Fibroblast of skin of abdomen (primary cell): ENCODE measurements at places on chromosomes 3 and 15.

GRCh38 chr15:34341381-34342212, 1.3 kb downstream of the NOP10 start:
- DNase-seq, result no peak

DNA sequence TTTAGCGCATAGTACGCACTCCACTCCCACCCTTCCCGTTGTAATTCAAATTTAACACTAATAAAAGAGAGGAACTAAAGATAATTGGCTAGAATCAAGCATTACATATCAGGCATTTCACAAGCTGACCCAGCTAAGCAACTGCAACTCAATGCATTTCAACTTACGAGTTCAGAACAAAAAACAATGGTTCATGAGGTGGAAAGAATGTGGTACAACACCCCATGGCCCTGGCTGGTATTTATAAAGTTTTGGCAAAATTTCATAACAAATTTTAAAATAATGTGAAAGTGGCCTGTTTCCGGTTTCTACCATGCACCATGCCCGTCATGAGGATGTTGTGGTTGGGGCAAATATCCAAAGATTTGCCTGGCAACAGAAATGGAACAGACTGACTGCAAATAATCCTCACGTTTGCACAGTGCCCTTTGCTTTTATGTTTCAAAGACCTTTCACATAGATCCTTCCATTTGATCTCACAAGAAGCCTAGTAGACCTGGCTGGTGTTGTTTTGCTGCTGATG, 455.3 kb upstream of the NR2F2 start:
- peak; percentile 30 for DNase-seq

GRCh38 chr3:59040902-59041301, 8.9 kb downstream of the CFAP20DC start:
- no peak for DNase-seq

GRCh38 chr3:7545334-7545733, 684.4 kb downstream of the GRM7 start:
- no peak for DNase-seq

DNA sequence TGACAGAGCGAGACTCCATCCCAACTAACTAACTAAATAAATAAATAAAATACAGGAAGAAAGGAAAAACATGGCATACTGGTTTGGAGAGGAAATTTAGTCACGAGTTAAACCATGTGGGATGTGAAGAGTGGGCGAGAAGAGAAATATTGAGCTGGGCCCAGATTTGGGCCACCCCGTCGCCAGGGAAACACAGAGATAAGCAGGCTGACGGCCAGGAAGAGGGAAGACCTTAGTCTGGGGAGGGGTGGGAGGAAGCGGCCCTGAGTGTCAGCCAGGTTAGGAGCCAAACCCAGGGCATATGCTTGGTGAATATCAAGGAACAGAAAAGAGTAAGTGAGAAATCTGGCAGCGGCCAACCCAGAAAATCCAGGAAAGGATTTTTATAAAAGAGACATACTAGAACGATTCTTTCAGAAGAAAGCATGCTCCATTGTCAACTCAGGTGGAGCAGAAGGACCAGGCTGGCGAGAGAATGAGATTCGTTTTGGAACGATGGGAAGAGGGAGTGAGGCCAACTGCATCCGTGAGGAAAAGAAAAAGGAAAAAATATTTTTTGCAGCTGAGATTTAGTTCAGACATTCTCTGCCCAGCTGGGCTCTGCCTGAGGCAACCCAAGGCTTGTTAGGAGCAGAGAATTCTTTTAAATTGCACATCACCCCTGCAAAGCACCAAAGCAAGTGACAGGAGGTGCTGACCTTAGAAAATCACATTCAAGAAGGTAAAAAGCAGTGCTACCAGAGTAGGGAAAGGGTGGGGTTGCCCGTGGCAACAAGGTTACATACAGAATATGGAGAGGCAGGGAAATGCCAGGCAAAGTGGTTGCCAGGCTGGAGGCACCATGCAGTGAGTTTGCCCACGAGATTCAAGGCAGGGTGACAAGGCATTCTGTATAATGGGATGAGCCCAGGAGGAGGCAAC, 59.3 kb upstream of the RAD18 start:
- DNase-seq, result no peak

- DNase-seq, result no peak
Measured at GRCh38 chr15:36960179-36960946, 140.0 kb downstream of the MEIS2 start.

GRCh38 chr3:23127196-23127595, 75.9 kb upstream of the UBE2E2 start:
- no peak for DNase-seq

- DNase-seq, result no peak
Measured at GRCh38 chr15:68982976-68983563, 31.4 kb upstream of the NOX5 start.

- DNase-seq, result no peak
Measured at GRCh38 chr3:162166543-162166942, 669.9 kb downstream of the OTOL1 start.

- peak; percentile 33 for DNase-seq
Measured at GRCh38 chr3:127065561-127066290, 82.8 kb downstream of the PLXNA1 start.

DNA sequence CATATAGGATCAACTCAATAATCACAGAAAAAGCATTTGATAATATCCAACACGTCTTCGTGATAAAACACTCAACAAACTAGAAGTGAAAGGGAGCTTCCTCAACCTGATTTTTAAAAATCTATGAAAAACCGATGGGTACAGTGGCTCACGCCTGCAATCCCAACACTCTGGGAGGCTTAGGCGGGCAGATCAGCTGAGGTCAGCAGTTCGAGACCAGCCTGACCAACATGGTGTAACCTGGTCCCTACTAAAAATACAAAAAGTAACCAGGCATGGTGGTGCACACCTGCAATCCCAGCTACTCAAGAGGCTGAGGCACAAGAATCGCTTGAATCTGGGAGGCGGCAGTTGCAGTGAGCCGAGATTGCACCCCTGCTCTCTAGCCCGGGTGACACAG, 2.2 kb upstream of the MFGE8 start:
- DNase-seq, result no peak

GRCh38 chr3:43879166-43879565, 188.4 kb downstream of the ABHD5 start:
- DNase-seq, result no peak

- no peak for DNase-seq
Measured at GRCh38 chr15:41777421-41777973, 3.2 kb downstream of the MAPKBP1 start.

DNA sequence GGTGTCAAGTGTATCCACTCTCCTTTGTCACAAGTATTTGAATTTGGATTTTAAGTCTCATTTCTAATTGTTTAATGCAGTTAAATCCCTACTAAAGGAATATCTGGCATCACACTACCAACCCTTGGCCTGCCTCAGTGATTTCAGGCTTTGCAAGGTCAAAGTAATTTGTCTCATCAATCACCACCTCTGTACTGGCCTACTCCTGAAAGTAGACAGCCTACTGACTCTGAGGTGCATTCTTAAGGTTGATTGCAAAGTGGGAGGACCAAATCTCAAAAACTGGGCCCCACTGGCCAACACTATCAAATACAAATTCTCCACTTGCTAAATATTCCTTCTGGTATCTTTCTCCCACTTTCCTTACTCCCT, 851 bp upstream of the TEX55 start:
- DNase-seq, result no peak

DNA sequence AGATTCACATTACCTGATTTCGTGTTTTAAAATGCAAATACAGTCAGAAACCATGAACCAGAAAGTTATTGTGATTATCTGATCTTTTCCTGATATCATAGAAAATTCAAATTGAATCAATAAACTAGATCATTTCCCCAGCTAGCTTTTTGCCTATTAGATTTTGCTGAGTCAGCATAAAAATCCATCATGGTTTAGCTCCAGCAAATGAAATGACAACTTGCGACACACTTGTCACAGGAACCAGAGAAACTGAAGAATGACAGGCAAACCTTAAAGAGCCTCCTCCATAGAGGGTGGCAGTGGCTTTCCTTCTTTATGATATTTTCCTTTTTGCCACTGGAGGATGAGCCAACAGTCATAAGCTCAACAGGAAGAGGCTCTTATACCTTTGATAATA, 30.6 kb upstream of the TMEM108 start:
- DNase-seq, result no peak

GRCh38 chr15:42083916-42084315, 10.4 kb downstream of the PLA2G4D start:
- no peak for DNase-seq

DNA sequence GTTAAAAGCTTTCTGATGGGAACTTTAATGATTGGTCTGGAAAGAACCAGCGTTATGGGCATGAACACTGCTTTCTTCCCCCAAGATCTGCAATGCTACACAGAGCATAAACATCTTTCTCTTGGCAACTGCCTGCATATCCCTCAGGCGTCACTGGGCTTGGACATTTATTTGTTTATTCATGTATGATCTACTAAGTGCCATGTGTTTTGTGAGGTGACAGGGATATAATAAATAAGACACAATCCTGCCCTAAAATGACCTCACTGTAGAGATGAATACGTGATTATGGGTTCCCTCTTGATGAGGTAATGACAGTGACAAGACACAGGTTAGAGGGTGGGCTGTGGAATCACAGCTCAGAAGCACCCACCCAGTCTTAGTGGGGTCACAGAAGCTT, 485.3 kb downstream of the PDCD6IP start:
- no peak for DNase-seq

GRCh38 chr3:30299674-30300385, 306.6 kb upstream of the TGFBR2 start:
- peak; percentile 33 for DNase-seq

GRCh38 chr3:31364711-31365110, 168.0 kb upstream of the STT3B start:
- DNase-seq, result peak; percentile 80

- DNase-seq, result no peak
Measured at GRCh38 chr3:173911446-173911845, 513.9 kb downstream of the NLGN1 start.

GRCh38 chr3:178507507-178508442, 28.5 kb upstream of the KCNMB2 start:
- no peak for DNase-seq

DNA sequence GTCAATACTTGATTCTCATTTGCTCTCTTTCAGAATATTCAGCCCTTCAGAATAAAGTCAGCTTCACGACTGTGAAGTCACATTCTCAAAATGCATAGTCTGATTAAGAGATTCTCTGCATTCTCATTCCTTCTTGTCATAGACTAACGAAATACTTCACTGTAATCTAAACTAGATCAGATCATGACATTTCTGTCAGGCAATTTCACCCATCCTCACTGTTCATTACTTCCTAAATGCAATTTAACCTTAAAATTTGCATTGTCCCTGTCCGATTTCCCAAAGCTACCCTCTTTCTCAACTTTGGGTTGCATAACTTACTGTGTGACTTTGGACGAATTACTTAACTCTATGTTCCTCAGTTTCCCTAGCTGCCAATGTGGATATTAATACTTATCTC, 6.2 kb downstream of the RPL22L1 start:
- no peak for DNase-seq

DNA sequence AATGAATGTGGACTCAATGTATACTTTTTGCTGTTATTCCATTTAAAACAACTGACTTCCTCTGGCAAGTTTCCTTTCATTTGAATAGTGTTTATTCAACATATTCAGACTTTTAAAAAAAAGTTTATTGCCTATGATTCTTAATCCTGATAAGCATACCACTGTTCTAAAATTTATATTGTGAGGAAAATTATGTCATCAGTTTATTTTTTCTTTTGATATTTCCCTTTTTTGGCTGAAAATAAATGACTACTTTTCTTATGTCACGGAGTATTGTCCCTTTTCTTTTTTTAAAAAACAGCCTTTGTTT, 109.5 kb downstream of the CDIN1 start:
- DNase-seq, result no peak

- DNase-seq, result no peak
Measured at GRCh38 chr15:32803631-32804030, 85.8 kb downstream of the GREM1 start.

DNA sequence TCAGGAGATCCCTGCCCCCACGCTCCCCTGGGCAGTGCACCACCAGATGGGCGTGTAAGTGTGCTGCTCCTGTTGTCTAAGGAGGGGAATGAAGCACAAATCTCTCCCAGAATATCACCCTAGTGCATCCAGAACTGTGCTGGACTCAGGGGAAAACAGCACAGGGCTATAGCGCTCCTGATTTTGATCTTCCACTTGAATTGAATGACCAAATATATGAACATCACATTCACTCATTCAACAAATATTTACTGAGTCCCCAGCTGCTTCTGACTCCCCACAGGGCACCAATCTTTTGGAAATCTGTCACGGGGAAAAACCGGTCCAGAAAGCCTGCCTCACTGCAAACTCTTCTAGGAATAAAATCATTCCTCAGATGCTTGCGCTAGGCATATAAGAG, 2.4 kb downstream of the CPLX3 start:
- no peak for DNase-seq

DNA sequence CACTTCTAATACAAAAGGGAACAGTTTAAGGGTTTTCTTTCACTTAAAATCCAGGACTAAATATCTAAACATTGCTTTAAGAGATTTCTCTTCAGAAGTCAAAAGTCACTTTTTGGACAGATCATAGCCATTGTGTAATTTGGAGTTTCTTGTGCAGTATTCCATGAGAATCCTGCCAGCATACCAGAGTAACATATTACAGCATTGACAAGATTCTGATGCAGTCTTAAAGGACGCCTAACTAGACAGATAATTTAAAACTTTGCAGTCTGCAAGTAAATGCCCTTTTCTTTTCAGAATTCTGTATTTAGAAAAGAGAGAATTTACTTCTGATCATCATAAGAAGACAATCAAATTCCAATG, 17.5 kb upstream of the IGSF10 start:
- DNase-seq, result no peak

GRCh38 chr3:23740517-23740965, 65.2 kb upstream of the UBE2E1 start:
- no peak for DNase-seq

- no peak for DNase-seq
Measured at GRCh38 chr3:16890597-16891333, 6.0 kb downstream of the PLCL2 start.
